ENCODE measurements at places on chromosomes 2 and 18. TPM values are rescaled to one million over a fixed set of nuclear protein-coding genes. Genes with fewer than 3 reads are reported as not detected.

The C2orf66 gene
- not detected for total RNA-seq

The C1QL2 gene
- 4.9 TPM for total RNA-seq

The IGFBP2 gene
- 163 TPM for total RNA-seq

The RAD51AP2 gene
- total RNA-seq, result 0.24 TPM

The GIGYF2 gene
- 69.4 TPM for total RNA-seq

The IL1F10 gene
- not detected for total RNA-seq

GRCh38 chr18:12470382-12471075 is 62.8 kb downstream of the PRELID3A start:
- H3K36me3 ChIP-seq, result no peaks in the 10 kb centered on the region
- no peak overlapping the region for H3K4me3 ChIP-seq
- no peaks in the 10 kb centered on the region for H3K27me3 ChIP-seq
- H3K27ac ChIP-seq, result no peak overlapping the region

GRCh38 chr2:137056704-137057103 is 291.4 kb downstream of the THSD7B start:
- H3K36me3 ChIP-seq, result no peaks in the 10 kb centered on the region
- DNase-seq, result no peak
- no peaks in the 10 kb centered on the region for H3K4me1 ChIP-seq
- no peaks in the 10 kb centered on the region for H3K27me3 ChIP-seq

DNA sequence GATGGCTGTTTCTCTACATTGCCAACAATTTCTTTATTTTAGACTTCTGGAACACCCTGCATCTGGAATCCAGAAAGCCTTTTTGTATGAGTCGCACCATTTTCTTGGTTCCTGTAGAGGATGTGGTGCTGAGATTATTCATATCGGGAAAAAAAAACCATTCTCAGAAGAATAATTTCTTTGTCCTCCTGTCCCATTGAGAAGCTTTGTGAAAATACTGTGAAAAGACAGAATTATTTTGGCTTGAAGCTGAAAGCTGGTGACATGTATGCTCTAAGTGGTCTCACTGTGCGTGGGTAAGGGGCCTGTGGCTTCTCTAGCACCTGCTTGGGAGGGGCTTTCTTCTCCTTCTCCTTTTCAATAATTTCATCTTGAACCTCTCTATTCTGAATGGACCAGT is 138.4 kb downstream of the FAM210A start:
- no peak overlapping the region for H3K27ac ChIP-seq
- no peak overlapping the region for H3K4me3 ChIP-seq
- no peaks in the 10 kb centered on the region for H3K4me1 ChIP-seq
- H3K27me3 ChIP-seq, result no peaks in the 10 kb centered on the region
- H3K36me3 ChIP-seq, result no peaks in the 10 kb centered on the region

GRCh38 chr2:134900151-134900550 is 18.5 kb upstream of the CCNT2 start:
- no peak overlapping the region for H3K27ac ChIP-seq
- DNase-seq, result no peak
- H3K27me3 ChIP-seq, result no peaks in the 10 kb centered on the region
- H3K4me3 ChIP-seq, result no peak overlapping the region
- H3K36me3 ChIP-seq, result no peaks in the 10 kb centered on the region

DNA sequence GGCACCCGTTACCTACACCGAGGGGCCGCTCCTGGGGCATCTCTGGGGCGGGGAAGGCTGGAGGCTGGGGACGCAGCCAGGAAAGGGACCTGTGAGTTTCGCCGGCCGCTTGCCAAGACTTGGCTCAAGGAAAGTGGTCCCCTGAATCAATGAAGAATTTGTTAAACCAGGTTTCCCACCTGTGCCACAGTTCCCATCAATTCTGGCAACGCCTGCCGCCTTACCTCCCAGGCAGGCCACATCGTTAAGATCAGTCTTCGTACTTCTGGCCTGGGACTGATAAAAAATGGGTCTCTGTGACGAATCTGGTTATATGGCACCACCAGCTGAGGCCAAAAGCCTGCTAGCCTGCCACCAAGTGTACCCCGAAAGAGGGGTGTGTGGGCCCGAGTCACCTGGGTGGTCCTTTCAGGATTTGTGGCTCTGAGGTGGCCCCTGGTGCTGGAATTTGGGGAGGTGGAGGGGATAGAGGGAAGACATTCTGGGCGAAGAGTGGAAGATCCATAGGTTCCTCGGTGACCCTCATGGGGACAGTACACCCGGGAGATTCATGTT is 789 bp upstream of the TGFA start:
- H3K4me1 ChIP-seq, result peaks cover 22% of the 10 kb centered on the region
- H3K27me3 ChIP-seq, result peaks cover 47% of the 10 kb centered on the region
- H3K4me3 ChIP-seq, result peak overlapping the region; percentile 82
- H3K36me3 ChIP-seq, result no peaks in the 10 kb centered on the region
- H3K27ac ChIP-seq, result no peak overlapping the region

DNA sequence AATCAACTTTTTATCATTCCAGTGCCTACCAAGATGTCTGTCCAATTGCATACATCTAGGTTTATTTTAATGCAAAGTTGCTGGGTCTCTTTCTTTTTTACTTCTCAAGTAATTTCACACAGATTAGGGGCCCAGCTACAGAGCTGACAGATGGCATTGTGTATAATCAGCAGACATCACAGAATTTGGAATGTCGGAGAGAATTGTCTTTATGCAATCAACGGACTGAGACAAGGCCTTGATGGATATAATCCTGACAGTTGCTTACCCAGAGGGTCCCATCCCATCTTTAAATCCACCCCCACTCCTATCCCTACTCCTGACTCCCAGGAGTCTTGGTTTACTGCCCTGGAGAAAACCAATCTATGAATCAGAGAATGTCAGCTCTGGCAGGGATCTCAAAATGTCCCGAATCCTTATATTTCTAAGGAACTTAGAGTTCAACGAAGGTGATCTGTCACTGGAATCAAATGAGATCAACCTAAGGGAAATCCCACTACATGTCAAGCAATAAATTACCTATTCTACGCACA is 142.0 kb downstream of the LRATD1 start:
- no peak overlapping the region for H3K27ac ChIP-seq
- no peak for DNase-seq
- no peaks in the 10 kb centered on the region for H3K27me3 ChIP-seq
- H3K4me1 ChIP-seq, result no peaks in the 10 kb centered on the region
- H3K4me3 ChIP-seq, result no peak overlapping the region

GRCh38 chr18:66013969-66014368 is 263.2 kb downstream of the CDH7 start:
- H3K36me3 ChIP-seq, result no peaks in the 10 kb centered on the region
- H3K27me3 ChIP-seq, result no peaks in the 10 kb centered on the region
- no peak overlapping the region for H3K27ac ChIP-seq
- no peaks in the 10 kb centered on the region for H3K4me1 ChIP-seq

- no peak overlapping the region for H3K4me3 ChIP-seq
- no peak overlapping the region for H3K27ac ChIP-seq
- DNase-seq, result no peak
- H3K27me3 ChIP-seq, result no peaks in the 10 kb centered on the region
Observed at GRCh38 chr2:138042311-138042710, 78.0 kb downstream of the HNMT start.

- DNase-seq, result no peak
- no peaks in the 10 kb centered on the region for H3K27me3 ChIP-seq
- no peak overlapping the region for H3K4me3 ChIP-seq
- H3K27ac ChIP-seq, result no peak overlapping the region
Observed at GRCh38 chr2:71004857-71005256, 10.2 kb upstream of the TEX261 start.
